ENCODE measurements at places on chromosomes 2 and 18.
A peak's percentile ranks its signal among the peaks of the same experiment; 100 is the strongest.

DNA sequence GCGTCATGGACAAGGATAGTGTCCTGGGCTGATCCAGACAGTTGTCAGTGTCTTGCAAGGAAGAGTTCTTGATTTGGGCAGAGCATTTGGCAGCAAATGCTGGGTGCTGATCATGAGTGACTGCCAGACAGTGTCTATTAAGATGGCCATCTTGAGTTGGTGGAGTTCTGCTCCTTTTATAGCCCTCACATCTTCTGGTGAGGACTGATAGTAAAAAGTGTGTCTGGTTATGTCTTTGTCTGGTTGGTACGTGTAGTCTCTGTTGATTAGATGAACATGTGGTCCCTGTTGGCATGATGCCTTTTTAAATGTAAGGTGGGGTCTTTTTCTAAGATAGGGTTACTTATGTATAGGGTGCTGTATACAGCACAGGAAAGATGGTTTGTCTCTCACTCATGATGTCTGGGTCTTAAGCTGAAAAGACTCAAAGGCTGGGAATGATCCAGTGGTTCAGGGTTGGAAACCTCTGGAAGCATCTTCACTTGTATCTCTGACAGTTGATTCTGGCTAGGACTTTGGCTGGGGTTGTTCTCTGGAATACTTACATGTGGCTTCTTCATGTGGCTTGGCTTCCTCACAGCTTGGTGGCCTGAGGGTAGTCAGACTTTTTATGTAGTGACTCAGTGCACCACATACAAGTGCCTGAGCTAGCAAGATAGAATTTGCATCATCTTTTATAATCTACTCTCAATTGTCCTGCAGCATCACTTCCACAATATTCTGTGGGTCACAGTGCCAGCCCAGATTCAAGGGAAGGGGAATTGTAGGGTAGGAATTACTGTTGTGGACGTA is 11.8 kb downstream of the MTX2 start:
- DNase-seq = no peak

DNA sequence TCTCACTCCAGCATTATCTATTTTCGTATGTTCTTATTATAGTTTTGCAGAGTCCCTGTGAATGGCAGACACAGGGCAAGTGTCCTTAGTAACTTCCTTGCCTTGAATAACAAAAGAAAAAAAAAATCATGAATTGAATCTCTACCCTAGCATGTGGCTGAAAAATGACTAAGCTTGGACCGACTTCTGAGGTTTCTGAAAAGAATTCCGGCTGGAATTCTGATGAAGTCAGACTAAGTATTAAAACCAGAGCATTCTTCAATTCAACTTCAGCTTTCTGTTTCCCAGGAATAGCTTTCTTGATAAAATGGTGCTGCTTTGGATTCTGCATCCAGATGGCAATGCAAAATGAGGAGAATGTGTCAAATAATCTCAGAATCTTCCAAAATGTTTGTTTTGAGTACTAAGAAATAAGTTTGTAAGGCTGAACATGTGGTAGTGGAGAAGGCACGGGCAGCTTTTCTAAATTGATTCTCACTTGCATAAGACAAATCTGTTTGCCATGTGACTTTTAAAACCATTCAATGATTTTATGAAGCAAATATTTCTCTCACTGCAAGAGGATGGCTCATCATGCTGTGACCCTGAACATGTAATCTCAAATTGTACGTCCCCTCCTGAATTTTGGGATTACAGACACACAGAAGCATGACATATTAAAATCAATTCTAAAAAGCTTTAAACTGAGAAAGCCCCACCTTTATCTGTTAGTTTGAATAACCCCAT is 1462.8 kb upstream of the LRRTM1 start:
- no peak for DNase-seq

GRCh38 chr18:24983566-24984139 is 368.3 kb downstream of the ZNF521 start:
- DNase-seq = no peak

DNA sequence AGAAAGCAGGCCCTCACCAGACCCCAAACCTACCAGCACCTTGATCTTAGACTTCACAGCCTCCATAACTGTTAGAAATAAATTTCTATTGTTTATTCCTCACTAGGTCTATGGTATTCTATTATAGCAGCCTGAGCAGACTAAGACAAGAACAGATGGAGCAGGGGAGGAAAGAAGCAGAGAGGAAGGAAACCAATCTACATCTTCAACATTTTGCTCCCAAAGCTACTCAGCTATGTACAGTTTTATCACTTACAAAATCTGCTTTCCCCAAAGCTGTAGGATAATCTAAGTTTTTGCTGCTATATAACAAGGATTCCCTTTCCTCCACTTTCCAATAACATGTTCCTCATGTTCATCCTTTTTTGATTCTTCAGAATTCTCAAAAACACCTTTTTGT is 274.4 kb upstream of the CHAC2 start:
- DNase-seq = no peak

DNA sequence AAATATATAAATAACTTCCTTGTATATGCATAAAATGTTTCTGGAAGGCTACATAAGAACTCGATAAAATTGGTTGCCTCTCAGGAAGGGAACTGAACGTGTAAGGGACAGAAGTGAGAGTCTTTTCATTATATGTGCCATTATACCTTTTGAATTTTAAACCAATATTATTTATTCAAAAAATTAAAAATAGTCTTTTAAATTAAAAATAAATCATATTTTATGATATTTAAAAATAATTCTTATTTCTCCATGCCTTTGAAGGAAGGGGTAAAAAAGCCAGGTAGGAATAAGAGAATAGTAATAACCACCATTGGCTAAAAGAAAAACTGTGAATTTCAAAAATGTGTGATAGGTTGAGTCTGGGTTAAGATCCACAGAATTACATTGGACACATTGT is 45.7 kb upstream of the C2orf74 start:
- DNase-seq = no peak

- peak; percentile 32 for DNase-seq
Measured at GRCh38 chr2:178829299-178829960, 22.2 kb upstream of the TTN start.

DNA sequence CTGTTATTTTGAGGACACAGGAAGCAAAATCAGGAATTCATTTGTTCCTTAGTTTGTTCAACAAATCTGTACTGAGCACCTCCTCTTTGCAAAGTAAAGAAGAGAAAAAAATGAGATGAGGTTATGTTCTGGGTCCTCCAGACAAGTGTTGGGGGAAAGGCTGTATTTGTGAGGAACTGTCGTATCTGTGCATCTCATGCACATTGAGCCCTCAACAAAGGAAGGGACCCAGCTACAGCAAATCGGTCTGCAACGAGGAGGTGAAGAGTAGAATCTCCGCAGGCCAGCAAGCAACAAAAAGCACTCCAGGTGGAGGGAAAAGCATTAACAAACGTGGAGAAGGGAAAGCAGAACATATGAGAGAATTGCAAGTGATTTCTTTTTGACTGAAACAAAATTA is 143.0 kb upstream of the CYP1B1 start:
- no peak for DNase-seq

DNA sequence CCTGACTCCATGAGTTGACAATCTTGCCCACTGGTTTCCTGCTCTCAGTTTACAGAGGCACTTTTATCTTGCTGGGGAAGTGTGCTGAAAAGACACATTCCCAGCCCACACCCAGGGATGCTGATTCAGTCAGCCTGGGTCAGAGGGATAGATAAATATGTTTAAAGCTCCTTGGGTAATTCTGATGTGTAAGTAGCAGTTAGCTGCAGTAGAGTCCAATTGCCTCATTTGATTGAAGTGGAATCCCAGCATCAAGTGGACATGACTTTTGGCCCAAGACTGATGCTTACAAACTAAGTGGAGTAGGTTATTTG is 29.4 kb downstream of the PSD4 start:
- DNase-seq = no peak

- DNase-seq = no peak
Measured at GRCh38 chr2:238140040-238140439, 1.6 kb downstream of the KLHL30 start.

GRCh38 chr2:201532686-201533304 is 81.3 kb downstream of the STRADB start:
- DNase-seq = no peak

DNA sequence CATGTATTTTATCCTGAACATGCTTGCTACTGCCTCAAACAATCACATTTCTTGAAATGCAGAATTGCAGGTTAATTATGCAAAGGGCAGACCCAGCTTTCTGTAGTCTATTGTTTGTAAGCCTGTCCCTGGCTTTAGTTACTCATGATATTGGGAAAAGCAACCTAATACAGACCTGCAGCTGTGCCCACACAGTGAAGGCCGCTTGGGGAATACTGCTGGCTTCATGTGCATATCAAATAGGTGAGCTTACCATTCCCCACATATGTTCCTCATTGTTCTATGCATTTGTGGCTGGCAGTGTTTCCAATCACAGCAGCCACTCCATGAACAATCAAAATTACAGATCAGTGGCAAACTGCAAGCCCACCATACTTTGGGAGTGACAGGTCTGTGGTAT is 186.3 kb downstream of the TMEM163 start:
- peak; percentile 32 for DNase-seq

- DNase-seq = no peak
Measured at GRCh38 chr2:112010751-112011150, 44.3 kb upstream of the TMEM87B start.

DNA sequence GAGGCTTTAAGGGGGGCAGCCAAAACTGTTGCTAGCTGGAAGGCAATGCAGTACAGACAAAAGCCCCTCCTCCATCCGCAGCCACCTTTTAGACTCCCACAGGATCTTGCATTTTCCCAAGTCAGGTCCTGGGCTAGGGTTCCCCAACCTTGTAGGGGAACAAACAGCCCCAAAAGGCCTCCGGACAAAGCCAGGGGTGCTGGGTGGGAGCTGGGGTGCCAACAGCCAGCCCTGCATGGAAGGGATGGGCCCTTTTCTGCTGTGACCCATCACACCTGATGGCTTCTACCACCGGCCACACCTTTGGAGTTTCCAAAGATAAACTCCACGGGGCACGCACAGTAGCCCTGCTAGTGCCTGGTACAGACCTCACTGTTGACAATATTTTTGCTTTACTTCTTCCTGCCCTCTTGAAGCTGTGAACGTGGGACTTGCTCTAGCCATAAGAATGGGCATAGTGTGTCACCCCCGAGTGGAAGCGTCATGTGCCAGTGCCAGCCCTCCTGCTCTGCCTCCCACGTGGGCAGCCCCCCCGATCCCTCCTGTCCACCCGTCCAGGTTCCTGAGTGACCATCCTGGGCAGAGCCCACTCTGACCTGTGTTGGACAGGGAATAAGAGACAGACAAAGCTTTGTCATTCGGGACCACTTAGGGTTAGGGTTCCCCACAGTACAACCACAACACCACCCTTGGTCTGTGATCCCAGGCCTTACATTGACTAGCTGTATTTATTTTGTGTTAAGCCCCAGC is 18.8 kb downstream of the TUBB6 start:
- DNase-seq = no peak

- DNase-seq = no peak
Measured at GRCh38 chr2:38091760-38092159, 15.8 kb upstream of the CYP1B1 start.

DNA sequence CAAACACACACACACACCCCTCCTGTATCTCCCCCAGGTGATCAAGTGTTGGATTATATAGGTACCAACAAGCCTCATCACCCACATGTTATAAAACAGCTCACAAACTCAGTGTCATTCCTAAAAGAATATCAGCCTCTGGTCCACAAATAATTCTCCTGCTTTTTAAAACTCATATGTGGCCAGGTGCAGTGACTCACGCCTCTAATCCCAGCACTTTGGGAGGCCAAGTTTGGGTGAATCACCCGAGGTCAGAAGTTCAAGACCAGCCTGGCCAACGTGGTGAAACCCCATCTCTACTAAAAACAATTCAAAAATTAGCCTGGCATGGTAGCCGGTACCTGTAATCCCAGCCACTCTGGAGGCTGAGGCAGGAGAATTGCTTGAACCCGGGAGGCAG is 87.8 kb downstream of the LRATD1 start:
- no peak for DNase-seq

DNA sequence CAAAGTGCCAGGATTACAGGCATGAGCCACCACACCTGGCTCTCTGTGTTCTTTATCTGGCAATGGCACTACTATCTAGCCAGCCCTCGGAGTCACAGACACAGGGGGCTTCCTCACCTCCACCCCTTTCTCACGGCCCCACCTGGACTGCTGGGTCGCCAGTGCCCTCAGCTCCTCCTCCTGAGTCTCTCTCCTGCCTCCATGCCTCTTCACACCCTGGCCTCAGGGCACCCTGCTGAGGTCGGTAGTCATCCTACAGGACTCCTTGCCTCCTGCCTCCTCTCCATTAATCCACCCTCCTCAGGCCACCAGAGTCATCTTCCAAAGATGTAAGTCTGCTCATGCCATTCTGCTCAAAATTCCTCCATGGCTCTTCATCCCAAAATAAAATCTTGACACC is 8.6 kb upstream of the ASPRV1 start:
- DNase-seq = no peak

- DNase-seq = no peak
Measured at GRCh38 chr2:204177251-204177976, 240.9 kb downstream of the ICOS start.

GRCh38 chr2:16044946-16045456 is 104.7 kb downstream of the MYCN start:
- DNase-seq = no peak

- DNase-seq = no peak
Measured at GRCh38 chr2:235468978-235469655, 24.7 kb upstream of the AGAP1 start.

GRCh38 chr2:28606986-28607441 is 111.2 kb downstream of the PLB1 start:
- DNase-seq = no peak

GRCh38 chr2:238403632-238404405 is 22.9 kb upstream of the ASB1 start:
- DNase-seq = no peak

GRCh38 chr2:239179851-239180371 is 220.9 kb downstream of the HDAC4 start:
- DNase-seq = no peak

- peak; percentile 72 for DNase-seq
Measured at GRCh38 chr2:218993345-218994315, at the start of gene CRYBA2. Gene CRYBA2 (minus strand): TSS chr2:218993422. CDS start chr2:218993176, 246 bp downstream.

DNA sequence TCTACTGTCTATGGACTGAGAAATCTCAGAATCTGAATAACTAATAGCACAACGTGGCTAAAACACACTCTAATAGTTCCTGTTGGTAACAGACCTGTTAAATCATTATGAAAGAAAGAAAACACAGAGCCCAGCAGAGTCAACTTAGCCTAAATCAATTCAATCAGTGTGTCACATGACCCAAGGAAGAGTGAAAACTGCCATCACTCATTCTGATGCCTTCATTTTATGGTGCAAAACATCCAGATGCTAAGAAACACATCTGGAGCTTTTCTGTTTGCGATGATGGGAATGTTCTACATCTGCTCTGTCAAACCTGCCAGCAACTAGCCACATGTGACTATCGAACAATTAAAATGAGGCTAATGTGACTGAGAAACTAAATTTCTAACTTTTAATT is 295.7 kb upstream of the TRIB2 start:
- no peak for DNase-seq

GRCh38 chr2:130251535-130251872 is 53.3 kb upstream of the TUBA3E start:
- DNase-seq = peak; percentile 54

- no peak for DNase-seq
Measured at GRCh38 chr2:61549546-61549945, 11.4 kb upstream of the XPO1 start.

- no peak for DNase-seq
Measured at GRCh38 chr2:207083361-207084110, 82.2 kb downstream of the KLF7 start.

Data from NCI-H146 (cell line).